ENCODE measurements at places on chromosomes 12 and 14.

DNA sequence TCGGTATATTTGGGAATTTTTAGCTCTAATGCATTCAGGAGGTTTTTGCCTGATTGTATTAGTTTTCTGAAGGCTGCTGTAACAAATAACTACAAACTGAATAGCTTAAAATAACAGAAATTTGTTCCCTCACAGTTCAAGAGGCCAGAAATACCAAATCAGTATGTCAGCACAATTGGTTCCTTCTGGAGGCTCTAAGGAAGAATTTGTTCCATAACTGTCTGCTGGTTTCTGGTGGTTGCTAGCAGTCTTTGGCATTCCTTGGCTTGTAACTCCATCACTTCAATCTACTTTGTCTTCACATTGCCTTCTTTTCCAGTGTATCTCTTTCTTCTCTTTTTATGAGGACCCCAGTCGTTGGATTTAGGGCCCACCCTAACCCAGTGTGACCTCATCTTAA lies 21.3 kb downstream of the TMTC3 start:
- DNase-seq = no peak

DNA sequence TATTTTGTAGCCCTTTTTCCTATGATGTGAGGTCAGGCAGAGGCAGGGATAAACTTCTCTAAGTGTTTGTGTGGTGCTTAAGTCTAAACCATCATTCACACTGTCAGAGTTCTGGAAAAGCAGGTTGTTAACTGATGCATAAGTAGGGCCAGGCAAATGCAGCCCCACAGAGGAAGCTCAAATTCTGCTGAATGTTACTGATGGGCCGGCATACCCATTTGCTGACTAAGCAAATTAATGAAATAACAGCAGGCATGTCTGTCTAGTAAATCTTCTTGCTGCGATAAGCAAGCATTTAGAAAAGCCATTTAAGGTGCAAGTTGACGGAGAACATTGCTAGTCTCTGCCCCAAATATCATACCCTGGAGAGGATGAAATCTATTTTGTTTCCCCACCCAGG lies 523.2 kb upstream of the CCDC196 start:
- DNase-seq = no peak

GRCh38 chr14:54680651-54681050 lies 113.7 kb downstream of the SAMD4A start:
- no peak for DNase-seq

GRCh38 chr12:69196302-69197288 lies 42.8 kb upstream of the CPSF6 start:
- DNase-seq = no peak

GRCh38 chr14:58477653-58478052 lies 50.1 kb downstream of the KIAA0586 start:
- DNase-seq = no peak

- DNase-seq = no peak
Observed at GRCh38 chr14:70123796-70124195, 65.0 kb downstream of the SLC8A3 start.

GRCh38 chr12:101763246-101763931 lies 24.1 kb upstream of the SYCP3 start:
- DNase-seq = peak; percentile 80

GRCh38 chr12:30784508-30784907 lies 29.8 kb upstream of the CAPRIN2 start:
- DNase-seq = no peak

GRCh38 chr12:34021071-34021470 lies 1.2 kb upstream of the ALG10 start:
- DNase-seq = peak; percentile 12

GRCh38 chr12:1173781-1174617 lies 183.0 kb downstream of the ERC1 start:
- DNase-seq = no peak

DNA sequence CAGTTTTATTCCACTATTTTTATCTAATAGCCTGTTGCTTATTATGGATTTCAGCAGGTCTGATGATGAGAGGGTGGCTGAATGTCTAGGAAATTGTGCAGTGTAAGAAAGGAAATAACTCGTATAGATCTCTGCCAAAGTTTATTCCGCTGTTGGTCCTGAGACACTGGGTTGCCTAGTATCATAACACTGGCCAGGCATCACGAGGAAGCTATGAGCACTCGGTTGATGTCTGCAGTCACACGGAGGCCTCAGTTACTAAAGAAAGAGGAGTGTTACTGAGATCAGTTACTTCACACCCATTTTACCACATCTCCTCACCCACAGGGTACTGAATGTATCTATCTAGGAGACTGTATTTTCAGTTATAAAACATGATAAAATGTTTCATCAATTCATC lies 21.9 kb downstream of the BHLHE41 start:
- peak; percentile 45 for DNase-seq

DNA sequence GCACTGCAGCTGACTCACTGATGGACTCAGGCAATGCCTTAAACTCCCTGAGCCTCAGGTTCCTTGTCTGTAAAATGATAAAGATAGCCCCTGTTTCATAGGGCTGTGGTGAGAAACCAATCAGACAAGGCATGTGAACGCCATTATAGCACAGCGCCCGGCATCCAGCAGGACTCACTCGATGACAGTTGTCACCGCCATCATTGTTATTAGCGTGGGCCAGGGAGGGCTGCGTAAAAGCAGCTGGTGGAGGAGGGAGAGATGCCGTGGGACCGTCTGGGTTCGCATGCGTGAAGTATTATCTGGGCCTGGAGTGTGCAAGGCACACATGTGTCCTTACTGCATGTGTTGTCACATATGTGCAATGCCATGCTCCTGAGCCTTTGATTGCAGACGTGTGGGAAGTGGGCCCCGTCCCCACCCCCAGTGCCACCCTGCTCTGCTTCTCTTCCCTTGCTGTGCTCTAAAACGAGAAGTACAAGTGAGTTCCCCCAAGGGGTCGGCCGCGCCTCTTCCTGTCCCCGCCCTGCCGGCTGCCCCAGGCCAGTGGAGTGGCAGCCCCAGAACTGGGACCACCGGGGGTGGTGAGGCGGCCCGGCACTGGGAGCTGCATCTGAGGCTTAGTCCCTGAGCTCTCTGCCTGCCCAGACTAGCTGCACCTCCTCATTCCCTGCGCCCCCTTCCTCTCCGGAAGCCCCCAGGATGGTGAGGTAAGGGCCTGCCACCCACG lies at the start of gene PTPN6:
Gene PTPN6 (plus strand): TSS at position 546 of the 730 bp plus-strand sequence. CDS start 157 bp downstream, at position 703.
- DNase-seq = peak; percentile 97

DNA sequence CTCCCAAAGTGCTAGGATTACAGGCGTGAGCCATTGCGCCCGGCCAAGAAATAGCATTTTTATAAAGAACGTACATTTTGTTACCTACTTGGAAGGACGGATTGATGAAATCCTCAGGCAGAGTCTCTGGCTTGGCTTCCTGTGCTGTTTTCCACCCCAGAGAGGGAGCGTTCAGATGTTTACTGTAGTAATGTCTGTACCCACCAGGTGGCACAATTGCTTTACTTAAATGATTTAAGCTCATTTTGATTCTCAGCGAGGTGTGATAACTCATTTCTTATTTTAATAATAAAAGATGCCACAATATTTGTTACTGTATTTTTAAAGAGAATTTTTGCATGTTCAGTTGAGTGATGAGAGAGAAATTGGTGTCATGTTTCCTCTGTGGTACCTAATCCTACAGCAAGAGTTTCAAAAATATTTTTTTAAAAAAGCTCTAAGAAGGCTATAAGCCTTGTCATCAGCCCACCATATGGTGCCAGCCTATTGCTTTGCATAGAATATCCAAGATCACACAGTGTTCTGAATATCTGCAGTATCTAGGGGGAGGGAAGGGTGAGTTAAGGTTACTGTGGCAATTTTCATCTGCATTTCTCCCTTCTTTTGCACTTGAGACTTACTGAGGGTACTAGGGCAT lies 82.6 kb upstream of the TRAF3 start:
- DNase-seq = peak; percentile 66

DNA sequence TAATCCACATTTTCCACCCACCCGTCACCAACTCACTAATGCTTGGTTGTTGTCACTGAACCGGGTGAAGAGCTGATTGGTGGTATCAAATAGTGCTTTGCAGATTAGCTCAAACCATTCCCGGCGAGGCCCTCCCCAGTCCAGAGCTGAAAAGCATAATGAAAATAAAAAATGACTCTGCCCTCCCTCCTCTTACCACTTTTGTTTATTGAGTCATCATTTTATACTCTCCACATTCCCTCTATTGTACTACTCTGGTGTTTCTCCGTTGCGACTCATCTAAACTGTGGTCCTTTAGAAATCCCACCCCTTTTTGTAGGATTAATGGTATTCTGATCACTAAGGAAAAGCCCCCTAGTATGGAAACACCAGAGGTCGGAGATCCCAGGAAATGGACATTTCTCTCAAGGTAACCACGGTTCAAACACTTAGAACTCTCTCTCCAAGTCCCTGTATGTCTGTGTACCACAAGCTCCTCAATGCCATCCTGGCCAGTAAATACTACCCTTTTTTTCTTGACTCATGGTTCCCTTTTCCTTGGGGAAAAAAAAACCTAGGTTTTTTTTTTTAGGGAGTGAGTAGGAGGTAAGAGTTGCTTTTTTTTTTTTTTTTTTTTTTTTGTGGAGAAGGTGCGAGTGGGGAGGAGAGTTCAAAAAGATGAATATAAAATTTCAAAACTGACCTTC lies 42.0 kb downstream of the AREL1 start:
- peak; percentile 29 for DNase-seq

GRCh38 chr12:100976735-100977134 lies 182.2 kb downstream of the ANO4 start:
- DNase-seq = no peak

DNA sequence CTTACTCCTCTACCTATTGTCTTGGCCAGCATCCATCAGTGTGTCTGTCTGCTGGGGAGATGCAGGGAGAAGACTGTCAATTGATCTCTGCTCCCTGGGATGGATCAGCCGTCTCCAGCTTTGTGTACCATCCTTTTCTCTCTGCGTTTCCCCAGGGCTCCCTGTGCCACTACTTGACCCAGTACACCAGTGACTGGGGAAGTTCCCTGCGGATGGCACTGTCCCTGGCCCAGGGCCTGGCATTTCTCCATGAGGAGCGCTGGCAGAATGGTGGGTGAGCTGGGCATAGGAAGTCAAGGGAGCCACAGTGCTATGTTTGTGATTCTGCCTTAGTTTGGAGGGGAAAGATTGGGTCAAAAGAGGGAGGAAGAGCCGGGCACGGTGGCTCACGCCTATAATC lies 5.1 kb downstream of the AMHR2 start:
- DNase-seq = no peak

GRCh38 chr14:21933681-21934080 lies 260.1 kb upstream of the OR4E1 start:
- DNase-seq = no peak

DNA sequence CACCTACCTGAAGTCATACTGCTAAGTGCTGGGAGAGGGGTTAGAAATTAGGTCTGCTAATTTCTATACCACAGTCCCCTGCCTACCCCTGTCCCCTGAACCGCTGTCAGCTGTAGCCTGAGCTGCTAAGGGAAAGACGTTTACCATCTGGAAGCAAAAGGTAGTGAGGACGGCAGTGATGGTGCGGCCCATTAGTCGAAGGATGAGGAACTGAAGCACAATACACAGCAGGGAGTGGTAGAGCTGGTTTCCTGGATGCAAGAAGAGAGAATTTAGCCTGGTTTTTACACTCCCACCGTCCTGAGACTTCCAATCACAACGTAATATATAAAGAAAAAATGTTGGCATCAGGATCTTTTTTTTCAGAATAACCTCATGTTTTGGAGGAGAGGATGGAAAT lies 11.8 kb downstream of the EMG1 start:
- no peak for DNase-seq

GRCh38 chr14:50669441-50669986 lies 1.4 kb upstream of the SAV1 start:
- no peak for DNase-seq

GRCh38 chr14:65318636-65319506 lies 93.7 kb upstream of the FUT8 start:
- DNase-seq = no peak

DNA sequence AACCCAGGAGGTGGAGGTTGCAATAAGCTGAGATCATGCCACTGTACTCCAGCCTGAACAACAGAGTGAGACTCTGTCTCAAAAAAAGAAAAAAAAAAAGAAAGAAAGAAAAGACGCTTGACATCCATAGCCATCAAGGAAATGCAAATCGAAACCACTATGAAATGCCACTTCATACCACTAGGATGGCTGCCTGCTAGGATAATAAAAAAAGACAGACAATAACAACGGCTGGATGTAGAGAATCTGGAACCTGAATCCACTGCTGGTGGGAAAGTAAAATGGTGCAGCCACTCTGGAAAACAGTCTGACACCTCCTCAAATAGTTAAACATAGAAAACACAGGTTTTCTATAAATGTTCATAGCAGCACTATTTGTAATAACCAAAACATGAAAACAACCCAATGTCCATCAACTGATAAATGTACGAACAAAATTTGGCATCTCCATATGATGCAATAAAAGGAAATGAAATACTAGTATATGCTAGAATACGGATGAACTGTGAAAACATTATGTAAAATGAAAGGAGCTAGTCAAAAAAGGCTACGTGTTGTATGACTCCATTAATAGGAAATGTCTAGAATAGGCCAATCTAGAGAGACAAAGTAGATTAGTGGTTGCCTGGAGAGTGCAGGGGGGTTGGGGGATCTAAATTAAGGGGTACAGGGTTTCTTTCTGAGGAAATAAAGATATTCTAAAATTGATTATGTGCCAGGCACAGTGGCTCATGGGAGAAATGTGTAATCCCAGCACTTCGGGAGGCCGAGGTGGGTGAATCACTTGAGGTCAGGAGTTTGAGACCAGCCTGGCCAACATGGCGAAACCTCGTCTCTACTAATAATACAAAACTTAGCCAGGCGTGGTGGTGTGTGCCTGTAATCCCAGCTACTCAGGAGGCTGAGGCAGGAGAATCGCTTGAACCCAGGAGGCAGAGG lies 9.7 kb downstream of the WSB2 start:
- no peak for DNase-seq

- no peak for DNase-seq
Observed at GRCh38 chr12:67929384-67929772, 59.9 kb upstream of the IFNG-AS1 start.

GRCh38 chr12:126201981-126202537 lies 1136.8 kb downstream of the AACS start:
- DNase-seq = no peak

- DNase-seq = peak; percentile 8
Observed at GRCh38 chr14:74804219-74804825, 41.2 kb downstream of the YLPM1 start.

- DNase-seq = no peak
Observed at GRCh38 chr12:122528992-122529391, 1.9 kb downstream of the KNTC1 start.

GRCh38 chr12:124940393-124941169 lies 26.1 kb upstream of the UBC start:
- DNase-seq = peak; percentile 98

GRCh38 chr12:105596731-105597130 lies 266.2 kb downstream of the C12orf75 start:
- no peak for DNase-seq

- DNase-seq = no peak
Observed at GRCh38 chr14:56963381-56963780, 153.1 kb upstream of the OTX2 start.

DNA sequence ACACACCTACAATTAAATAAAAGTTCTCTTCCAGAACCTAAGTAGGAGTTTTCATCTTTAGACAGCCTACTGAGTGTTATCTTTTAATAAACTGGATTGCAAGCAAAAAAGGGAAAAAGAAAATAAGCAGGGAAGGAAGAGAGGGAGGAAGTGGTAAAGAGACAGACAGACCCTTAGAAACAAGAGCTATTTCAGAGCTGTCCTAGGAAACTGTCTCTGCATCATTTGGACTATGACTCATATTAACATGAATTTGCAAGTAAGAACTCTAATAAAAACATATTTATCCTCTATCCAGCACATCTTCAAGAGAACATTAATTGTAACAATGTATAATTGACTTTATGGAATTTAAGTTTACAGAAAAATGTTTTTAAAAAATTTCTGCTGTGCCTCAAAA lies 438.8 kb upstream of the USP15 start:
- peak; percentile 3 for DNase-seq
